ENCODE measurements at places on chromosomes 2 and 18. TPM values are rescaled to one million over a fixed set of nuclear protein-coding genes. Genes with fewer than 3 reads are reported as not detected.

- DNase-seq = no peak
These were observed 200.6 kb downstream of the PPP1R1C start for GRCh38 chr2:182186132-182186735.

GRCh38 chr2:224570328-224570993, 14.7 kb downstream of the CUL3 start:
- DNase-seq = no peak

DNA sequence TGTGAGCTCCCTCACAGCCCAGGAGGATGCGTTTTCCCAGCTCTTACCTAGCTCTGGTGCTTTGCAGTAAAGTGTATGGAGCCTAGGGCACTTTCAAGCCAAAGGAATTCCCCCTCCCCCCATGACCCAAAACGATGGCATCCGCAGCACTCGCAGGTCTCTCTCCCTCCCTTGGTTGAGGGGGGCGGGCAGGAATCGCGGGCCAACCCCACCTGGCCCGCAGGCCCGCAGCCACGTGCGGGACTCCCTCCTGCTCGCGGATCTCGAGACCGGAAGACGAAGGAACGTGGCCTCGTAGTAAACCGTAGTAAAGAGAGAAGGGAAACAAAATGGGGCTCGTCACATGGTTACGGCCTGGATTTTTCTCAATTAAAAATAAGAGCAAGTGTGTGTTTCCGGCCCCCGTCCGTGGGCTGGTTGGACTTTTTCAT, 8.5 kb downstream of the IRS1 start:
- no peak for DNase-seq

Gene FBXO48
- total RNA-seq = 2.2 TPM

Gene TBC1D8
- total RNA-seq = 24.9 TPM

DNA sequence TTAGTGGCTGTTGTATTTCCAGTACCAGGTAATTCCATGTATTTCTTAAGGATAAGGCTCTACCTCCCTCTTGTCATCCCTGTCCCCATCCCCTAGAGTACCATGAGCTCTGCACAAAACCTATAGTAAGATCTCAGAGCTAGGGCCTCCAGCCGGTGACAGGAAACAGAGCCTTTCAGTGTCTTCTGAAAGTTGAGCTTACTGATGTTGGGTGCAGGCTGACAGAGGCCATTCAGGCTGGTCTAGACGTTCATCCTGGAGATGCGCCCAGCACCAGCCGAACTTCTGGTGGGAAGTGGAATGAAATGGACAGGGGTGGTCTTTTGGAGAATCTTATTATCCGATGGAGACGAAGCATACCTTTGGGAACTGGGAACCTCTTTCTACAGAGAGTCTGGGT, 16.7 kb upstream of the LYPD6B start:
- DNase-seq = no peak

- DNase-seq = no peak
These were observed 647 bp downstream of the CCDC121 start for GRCh38 chr2:27627963-27628766.

GRCh38 chr2:215684448-215685237, 248.8 kb upstream of the FN1 start:
- DNase-seq = no peak

- peak; percentile 75 for DNase-seq
These were observed 631.5 kb downstream of the NYAP2 start for GRCh38 chr2:226030788-226031646.

Gene TMEM247
- total RNA-seq = not detected

DNA sequence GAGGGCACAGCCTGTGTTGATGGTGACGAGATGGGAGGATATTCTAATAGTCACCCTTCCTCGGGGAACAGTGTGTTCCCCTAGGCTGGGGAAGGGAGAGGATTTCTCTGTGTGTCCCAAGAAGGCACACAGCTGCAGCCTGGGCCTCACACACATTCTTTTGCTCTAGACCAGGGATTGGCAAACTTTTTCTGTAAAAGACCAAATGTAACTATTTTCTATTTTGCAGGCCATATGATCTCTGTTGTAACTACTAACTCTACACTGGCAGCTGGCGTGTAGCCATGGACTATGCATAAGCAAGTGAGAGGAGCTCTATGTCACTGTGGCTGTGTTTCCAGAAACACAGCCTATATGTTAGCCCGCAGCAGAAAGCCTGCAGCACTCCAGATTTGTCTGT, 65.8 kb downstream of the ARHGAP28 start:
- no peak for DNase-seq

Measured in psoas muscle (tissue), 8 donors.